ENCODE measurements at places on chromosomes 16 and 17. TPM values are rescaled to one million over a fixed set of nuclear protein-coding genes. Genes with fewer than 3 reads are reported as not detected.

Gene RHBDL1
- total RNA-seq = 0.48 TPM

Gene NUDT16L1
- 22.4 TPM for total RNA-seq

Gene HSPB9
- 0.48 TPM for total RNA-seq

Gene TBX2
- 4.8 TPM for total RNA-seq

Gene CDH13
- 11.5 TPM for total RNA-seq

Gene HASPIN
- 0.48 TPM for total RNA-seq

Gene KCTD11
- total RNA-seq = 9.1 TPM

Gene NXPH3
- 4.5 TPM for total RNA-seq

GRCh38 chr16:69049146-69049545 lies 56.3 kb upstream of the HAS3 start:
- no peak for DNase-seq

DNA sequence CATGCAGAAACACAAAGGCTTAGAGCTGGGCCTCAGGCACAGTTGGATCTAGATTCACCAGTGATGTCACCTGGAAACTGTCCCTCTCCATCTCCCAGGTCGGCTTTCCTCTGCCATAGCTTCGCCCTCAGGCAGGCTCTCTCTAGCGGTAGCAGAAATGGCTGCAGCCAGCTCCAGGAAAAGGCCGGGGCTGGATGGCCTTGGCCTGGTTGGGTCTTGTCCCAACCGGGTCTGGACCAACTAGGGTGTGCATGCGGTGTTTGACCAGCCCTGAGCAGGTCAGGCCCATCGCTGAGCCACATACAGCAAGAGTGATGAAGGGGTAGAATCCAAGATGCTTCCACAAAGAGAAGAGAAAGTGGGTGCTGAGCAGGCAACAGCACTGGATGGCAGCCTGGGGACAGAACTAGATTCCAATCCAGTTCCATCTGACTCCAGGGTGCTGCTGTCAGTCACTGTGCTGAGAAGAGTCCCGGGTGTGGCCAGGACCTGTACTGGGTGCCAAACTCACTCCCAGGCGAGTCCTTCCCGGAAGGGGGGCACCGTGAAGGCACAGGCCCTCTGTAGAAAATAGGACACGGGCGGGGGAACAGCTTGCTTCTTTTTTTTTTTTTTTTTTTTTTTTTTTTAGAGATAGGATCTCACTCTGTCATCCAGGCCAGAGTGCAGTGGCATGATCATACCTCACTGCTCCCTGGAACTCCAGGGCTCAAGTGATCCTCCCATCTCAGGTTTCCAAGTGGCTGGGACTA lies 51.8 kb downstream of the SOCS3 start:
- DNase-seq = no peak

DNA sequence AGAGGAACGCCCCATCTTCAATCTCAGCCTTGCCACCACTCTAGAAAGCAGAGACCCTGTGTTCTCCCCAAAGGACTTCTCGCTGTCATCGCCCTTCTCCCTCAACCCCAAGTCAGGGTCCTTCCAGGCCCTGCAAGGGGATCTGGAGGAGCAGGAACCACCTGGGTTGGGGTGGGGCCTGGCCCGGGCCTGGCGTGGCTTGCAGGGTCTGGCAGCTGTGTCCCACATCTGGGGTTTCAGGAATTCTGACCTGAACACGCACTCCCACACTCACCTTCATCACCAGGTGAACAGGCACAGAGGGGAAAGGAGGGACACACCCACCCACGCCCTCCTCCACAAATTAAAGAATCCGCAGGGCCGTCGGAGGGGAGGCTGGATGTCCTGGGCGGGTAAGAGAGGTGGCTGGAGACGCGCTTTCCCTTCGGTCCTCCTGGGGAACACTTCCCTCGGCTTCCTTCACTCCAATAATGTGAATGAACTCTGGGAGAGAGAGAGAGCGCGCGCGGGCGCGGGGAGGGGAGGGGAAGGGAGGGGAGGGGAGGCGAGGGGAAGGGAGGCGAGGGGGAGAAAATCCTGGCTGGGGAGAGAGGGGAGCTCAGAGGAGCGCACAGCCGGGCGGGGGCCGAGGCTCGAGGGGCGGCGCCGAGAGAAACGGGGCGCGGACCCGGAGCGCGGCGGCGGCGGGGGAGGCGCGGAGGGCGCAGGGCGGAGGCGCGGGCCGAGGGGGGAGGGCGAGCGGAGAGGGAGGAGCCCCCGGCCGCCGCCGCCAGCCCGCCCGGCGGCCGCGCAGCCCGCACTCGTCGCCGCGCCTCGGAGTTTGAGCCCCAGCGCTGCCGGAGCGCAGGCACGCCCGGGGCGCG lies at the start of gene CACNG4:
Gene CACNG4, plus strand, starts transcription at position 799 of the 863 bp plus-strand sequence. CDS start 205 bp downstream, outside the sequence.
- no peak for DNase-seq

- DNase-seq = no peak
Measured at GRCh38 chr16:1899641-1900451, 18.4 kb downstream of the HS3ST6 start.

- DNase-seq = no peak
Measured at GRCh38 chr16:64174327-64174726, 947.5 kb downstream of the CDH11 start.

DNA sequence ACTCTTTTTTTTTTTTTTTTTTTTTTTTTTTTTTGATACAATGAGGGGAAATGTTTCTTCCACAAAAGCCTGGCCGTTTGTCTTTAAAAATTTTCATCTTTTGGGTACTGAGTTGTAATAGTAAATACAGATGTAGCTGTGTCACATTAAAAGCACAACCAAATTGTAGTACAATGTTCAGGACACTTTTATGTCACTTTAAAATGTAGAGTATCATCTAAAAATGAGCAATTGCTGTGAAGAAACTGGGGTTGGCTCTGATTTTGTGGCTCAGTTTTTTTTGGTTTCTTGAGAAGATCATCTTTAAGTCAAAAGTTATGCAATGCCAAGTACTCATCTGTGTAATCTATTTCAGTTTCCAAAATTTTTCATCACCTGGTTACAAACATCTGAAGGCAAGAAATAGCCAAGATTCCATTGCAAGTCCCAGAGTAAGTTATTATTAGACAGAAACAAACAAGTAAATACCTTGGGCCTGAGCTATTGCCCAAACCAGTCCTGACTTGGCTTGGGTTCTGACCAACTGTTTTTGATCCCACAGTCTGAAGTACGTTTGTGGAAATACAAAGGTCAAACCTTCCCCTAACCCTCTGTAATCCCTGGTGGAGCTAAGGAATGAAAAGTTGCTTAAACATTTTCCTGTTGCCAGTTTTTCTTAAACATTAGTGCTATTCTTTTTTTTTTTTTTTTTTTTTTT lies 717.2 kb downstream of the WWOX start:
- no peak for DNase-seq

DNA sequence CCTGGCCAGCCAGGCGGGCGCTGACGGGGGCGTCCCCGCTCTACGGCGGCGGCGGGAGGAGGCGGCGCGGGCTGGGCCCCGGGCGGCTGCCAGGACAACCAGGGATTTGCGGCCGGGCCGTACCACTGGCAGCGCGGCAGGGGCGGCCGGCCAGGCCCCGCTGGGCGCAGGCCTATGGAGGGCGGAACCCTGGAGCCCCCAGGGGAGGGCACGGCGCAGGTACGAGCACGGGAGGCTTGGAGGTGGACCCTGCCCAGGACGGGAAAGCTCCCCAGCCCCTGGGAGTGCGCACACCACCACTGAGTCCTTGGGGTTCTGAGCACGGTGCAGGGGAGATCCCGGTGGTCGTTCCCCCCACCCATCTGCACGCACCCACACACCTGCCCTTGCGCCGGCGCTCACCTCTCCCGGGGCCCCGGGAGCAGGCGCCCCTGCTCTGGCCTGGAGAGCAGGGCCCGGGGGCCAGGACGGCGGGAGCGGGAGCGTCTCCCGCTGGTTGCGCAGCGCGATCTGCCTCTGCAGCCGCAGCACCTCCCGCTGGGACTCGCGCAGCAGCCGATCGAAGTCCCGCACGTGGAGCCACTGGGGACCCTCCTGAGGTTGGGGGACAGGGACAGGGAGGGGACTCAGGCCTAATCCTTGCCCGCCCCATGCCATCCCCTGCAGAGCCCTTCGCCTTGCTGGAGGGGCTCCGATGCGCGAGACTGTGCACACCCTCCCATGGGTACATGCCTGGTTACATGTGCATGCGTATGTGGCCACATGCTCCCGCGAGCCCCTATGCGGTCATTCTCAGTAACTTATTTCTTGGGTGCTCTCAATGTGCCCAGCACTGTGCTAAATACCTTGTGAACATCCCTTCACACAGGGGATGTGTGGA lies 3.9 kb downstream of the TSPOAP1 start:
- DNase-seq = no peak

- DNase-seq = no peak
Measured at GRCh38 chr17:79750650-79751545, 20.2 kb downstream of the ENPP7 start.

DNA sequence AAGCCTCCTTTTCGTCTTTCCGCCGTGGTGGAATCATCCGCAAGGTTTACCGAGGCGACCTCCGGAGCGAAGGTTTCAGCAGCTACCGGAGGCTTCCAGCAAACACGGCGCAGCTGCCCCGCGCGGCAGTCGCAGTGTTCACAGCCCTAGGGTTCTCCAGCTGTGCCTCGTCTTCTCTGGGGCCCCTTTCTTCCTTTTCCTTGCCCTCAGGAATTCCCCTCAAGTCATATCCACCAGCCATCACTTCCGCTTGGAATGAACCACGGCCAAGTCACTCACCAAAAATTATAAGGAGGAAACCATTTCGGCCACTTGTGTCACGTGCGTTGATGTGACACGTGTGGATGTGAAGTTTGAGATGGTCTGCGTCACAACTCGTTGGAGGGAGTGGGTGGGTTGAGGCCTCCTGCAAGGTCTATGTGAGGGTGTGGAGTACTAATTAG lies 636 bp upstream of the ERN1 start:
- no peak for DNase-seq

- DNase-seq = no peak
Measured at GRCh38 chr17:45224671-45225050, 3.0 kb downstream of the FMNL1 start.

- DNase-seq = no peak
Measured at GRCh38 chr16:56787167-56787566, 57.2 kb downstream of the NUP93 start.

- no peak for DNase-seq
Measured at GRCh38 chr17:37225465-37225864, 150.3 kb upstream of the C17orf78 start.

DNA sequence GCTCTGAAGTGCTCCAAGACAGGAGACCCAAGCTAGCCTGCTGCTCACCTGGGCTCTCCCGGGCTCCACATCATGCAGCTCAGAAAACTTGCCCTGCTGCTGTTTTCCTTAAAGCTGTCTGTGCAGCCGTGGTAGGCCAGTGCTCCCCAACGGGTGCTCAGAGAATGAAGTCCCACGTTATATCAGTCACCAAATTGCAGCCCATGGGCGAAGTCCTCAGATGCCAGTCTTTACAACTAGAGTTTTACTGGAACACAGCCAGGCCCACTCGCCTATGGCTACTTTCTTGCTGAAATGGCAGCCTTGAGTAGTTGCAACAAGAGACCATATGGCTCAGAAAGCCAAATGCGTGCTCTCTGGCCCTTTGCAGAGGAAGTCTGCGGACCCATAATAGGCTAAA lies 6.3 kb downstream of the CREBBP start:
- DNase-seq = no peak

DNA sequence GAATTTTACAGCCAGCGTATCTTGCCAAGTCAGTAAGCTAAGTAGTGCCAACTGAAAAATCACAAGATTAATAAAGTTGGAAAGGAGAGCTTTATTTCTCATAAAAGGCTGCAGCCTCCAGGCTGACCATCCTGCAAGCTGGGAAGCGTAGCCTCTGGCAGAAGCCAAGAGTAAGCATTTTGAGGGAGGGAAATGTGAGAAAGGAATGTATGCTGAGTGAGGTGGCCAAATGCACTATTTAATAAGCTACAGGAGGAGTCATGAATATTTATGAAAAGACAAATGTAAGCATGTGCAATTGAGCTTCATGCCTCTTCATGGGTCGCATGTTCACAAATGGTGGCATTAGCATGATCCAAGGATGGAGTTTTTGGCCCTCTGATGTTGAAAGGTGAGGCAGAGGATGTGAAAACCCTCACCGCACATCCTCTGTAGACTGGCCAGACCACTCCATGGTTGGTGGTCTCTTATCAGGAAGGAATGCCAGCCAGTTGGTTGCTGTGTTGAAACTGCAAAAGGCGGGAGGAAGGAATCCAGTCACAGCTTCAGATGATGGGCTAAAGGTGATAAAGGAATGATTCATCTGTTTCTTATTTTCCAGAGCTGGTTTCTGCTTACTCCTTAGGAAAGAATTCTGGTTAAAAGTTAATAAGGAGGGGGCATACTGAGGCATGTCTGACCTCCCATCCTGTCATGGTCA lies 9.2 kb downstream of the KRT33B start:
- DNase-seq = no peak

DNA sequence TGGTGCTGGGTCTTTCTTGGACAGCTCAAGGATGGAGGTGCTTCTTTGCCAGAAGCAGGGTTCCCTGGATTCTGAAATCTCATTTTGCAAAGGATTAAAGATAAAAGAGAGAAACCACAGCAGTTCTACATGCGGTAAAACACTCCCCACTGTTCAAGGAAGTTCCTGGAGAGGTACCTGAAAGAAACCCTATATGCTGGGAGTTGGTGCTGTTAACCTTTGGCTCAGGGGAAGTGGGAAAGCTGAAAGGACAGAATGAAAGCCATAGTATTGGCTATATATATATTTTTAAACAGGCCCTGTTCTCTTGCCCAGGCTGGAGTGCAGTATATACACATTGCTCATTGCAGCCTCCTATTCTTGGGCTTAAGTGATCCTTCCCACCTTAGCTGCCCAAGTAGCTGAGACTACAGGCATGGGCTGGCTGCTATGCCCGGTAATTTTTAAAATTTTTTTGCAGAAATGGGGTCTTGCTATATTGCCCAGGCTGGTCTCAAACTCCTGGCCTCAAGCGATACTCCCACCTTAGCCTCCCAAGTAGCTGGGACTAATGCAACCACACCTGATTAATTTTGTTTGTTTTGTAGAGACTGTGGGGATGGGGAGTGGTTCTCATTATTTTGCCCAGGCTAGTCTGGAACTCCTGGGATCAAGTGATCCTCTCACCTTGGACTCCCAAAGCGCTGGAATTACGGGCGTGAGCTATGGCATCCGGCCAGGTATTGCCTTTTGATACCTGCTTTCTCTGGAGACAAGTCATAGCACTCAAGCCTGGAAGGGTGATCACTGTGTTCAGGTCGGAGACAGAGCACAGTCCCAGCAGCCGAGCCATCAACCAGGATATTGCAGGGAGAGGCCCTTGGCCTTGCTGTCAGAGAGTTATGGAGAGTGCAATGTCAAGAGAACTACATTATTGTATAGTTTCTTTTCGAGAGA lies 55.2 kb downstream of the MSI2 start:
- no peak for DNase-seq

DNA sequence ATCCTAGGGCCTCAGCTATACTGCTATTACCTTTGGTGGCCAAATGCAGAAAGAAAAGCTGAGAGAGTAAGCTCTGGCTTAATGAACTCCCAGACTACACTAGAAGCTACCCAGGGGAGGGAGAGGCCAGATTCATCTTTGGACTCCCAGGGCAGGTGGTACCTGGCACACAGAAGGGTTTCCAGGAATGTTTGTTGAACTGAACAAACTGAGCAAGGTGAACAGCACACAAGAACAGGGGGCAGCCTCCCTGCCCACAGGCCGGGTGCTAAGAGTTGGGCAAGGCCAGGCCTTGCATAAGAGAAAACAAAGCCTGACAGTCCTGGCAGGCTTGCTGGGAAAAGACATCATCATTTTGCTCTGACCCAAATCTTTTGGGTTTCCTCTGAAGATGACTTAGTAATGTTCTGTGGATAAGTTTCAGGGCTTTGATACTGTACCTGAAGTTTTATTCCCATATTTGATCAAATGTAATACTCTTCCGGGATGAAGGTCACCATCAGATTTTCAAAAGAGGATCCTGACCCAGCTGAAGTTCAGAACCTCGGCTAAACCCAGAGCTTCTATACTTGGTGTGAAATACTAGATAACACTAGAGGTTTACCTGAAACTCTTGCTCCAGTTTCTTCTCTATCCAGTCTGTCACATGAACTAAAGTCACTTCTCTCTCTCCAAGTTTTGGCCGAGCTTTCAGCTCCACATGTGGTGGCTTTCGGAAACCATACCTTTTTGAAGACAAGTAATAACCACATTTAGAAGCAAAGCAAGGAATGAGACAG lies 20.5 kb upstream of the ERN1 start:
- DNase-seq = peak; percentile 57

Measured in breast epithelium (tissue), 4 donors.